ENCODE measurements at places on chromosomes 2 and 18. TPM values are rescaled to one million over a fixed set of nuclear protein-coding genes. Genes with fewer than 3 reads are reported as not detected.

- DNase-seq = no peak
- no peaks in the 10 kb centered on the region for H3K36me3 ChIP-seq
- no peak overlapping the region for H3K27ac ChIP-seq
- no peaks in the 10 kb centered on the region for H3K27me3 ChIP-seq
- H3K4me1 ChIP-seq = peaks cover 13% of the 10 kb centered on the region
These were observed 160.5 kb downstream of the SH3BP4 start for GRCh38 chr2:235112365-235112764.

DNA sequence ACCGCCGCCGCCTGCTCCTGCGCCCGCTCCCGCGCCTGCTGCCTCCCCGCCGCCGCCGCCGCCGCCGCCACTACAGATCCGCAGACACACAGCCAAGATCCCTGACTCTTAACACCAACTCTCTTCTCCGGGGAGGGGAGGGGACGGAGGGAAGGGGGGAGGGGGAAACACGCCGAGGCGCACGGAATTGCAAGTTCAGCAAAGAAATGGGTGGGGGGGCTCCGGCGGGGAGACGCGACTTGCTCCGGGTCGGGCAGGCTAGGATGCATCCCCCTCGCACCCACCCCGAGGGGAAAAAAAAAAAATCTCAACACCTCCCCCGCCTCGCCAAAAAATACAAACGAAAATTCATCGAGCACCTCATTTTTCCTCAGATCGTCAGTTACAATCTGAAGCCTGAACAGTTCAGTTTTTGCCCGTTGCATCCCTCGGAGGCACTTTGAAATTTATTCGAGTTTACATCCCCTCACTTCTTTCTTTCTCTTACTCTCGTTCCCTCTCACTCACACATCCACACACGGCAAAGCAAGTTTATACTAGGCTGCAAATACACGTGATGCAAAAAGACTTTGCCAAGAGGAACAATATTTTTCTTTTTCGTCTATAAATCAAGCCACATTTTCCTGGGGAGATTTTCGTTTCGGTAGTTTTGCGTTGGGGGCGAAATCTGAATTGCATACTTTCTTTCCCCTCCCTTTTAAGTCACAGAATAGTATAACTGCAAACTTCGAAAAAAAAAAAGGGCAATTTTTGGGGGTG, at the start of gene TCF4:
Gene TCF4 (minus strand): TSS at position 82 of the 759 bp plus-strand sequence. CDS start 1,076 bp downstream, outside the sequence.
- peaks cover 36% of the 10 kb centered on the region for H3K4me1 ChIP-seq
- DNase-seq = peak; percentile 67
- peak within 1 kb of the TSS; percentile 96 for H3K27ac ChIP-seq
- no peaks in the 10 kb centered on the region for H3K27me3 ChIP-seq

Gene ST3GAL5
- 5.9 TPM for total RNA-seq

- H3K4me1 ChIP-seq = peaks cover 19% of the 10 kb centered on the region
- H3K27me3 ChIP-seq = no peaks in the 10 kb centered on the region
- no peak overlapping the region for H3K27ac ChIP-seq
- H3K36me3 ChIP-seq = peaks cover 34% of the 10 kb centered on the region
- H3K4me3 ChIP-seq = peak overlapping the region; percentile 65
These were observed 1.8 kb downstream of the TMX3 start for GRCh38 chr18:68713131-68713530.

GRCh38 chr2:3494984-3495666, 24.2 kb downstream of the ADI1 start:
- H3K27me3 ChIP-seq = no peaks in the 10 kb centered on the region
- H3K4me3 ChIP-seq = no peak overlapping the region
- H3K27ac ChIP-seq = no peak overlapping the region
- peaks cover 13% of the 10 kb centered on the region for H3K4me1 ChIP-seq

GRCh38 chr2:205212357-205212756, 469.9 kb upstream of the NRP2 start:
- DNase-seq = no peak
- no peak overlapping the region for H3K4me3 ChIP-seq
- no peaks in the 10 kb centered on the region for H3K27me3 ChIP-seq

DNA sequence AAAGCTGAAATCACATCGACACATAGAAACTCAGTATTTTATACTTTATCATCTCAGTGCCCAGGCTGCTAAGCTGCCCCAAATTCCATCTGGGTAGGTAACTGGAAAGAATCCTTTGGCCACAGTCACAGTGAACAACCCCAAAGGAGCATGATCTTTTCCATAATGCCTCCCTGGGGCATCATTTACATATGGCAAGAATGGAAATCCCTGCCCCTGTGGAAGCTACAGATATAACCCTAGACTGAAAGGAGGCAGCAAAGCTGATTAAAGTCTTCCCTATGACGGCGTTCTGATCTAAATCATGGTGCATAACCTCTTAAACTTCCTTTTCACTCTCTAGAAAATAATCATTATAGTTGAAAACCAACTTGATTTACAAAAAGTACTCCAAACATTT, 41.5 kb downstream of the MAP3K19 start:
- H3K36me3 ChIP-seq = no peaks in the 10 kb centered on the region
- peaks cover 8% of the 10 kb centered on the region for H3K27me3 ChIP-seq
- H3K4me1 ChIP-seq = peaks cover 12% of the 10 kb centered on the region
- no peak overlapping the region for H3K27ac ChIP-seq

Gene CPLX4
- not detected for total RNA-seq

DNA sequence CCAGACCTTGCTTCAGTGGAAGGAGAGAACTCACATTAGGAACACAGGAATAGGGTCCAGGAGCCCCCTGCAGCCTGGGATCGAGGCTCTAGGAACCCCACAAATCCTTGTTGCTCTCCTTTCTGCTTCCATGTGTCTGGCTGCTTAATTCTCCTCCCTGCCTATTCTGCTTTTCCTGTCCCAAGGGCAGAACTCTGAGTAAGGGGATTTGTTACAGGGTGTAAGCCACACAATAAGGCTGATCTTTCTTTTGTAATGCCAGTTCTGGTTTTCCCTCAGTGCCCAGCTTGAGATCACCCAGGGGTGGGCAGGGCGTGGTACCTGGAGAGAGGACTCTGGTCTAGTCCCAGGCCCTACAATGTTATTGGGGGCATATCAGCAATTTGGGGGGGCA, 119.6 kb upstream of the MGAT5 start:
- H3K4me1 ChIP-seq = peaks cover 66% of the 10 kb centered on the region
- H3K27me3 ChIP-seq = no peaks in the 10 kb centered on the region
- peaks cover 16% of the 10 kb centered on the region for H3K36me3 ChIP-seq
- DNase-seq = no peak
- H3K27ac ChIP-seq = peak overlapping the region; percentile 79
- peak overlapping the region; percentile 24 for H3K4me3 ChIP-seq

Data from WTC11 (cell line).